ENCODE measurements at places on chromosomes 2 and 18. TPM values are rescaled to one million over a fixed set of nuclear protein-coding genes. Genes with fewer than 3 reads are reported as not detected.

GRCh38 chr2:39881948-39882347 is 102.9 kb upstream of the THUMPD2 start:
- DNase-seq, result no peak

GRCh38 chr2:56227811-56228210 is 44.0 kb downstream of the CCDC85A start:
- no peak for DNase-seq

DNA sequence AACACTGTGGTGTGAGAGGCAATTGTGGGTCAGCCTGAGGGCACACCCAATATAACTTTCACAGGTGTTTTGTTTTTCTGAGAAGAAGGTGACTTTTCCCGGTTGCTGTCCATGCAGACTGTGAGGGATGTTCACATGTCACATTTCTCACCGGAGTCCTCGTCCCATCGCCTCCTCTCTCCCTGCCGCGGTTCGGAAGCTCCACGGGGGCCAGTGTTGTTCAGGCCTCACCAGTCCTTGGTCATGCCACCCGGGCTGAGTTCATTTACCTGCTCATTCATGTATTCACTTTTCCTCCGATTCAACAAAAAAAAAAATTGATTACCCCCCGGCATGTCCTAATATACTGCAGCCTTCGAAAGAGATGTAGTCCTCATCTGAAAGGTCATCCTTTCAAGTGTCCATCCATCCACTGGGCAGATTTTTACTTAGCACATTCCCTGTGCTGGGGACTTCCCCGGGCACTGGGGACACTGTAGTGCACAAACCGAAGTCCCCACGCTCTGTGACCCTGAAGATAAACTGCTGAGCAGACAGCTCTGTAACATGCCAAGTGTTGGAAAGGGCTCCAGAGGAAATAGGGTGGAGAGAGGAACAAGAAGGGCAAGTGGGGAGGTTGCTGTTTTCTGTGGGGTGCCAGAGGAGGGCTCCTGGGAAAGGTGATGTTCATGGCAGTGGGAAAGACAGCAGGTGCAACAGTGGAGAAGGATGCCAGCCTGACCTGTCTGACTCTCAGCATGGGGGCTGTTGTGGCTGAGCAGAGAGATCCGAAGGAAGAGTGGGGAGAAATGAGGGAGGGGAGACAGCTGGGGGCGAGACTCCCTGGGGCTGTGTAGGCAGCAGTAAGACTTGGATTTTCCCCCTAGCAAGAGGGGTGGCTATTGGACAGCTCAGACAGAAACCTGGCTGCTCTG is 22.4 kb downstream of the LRRFIP1 start:
- no peak for DNase-seq

DNA sequence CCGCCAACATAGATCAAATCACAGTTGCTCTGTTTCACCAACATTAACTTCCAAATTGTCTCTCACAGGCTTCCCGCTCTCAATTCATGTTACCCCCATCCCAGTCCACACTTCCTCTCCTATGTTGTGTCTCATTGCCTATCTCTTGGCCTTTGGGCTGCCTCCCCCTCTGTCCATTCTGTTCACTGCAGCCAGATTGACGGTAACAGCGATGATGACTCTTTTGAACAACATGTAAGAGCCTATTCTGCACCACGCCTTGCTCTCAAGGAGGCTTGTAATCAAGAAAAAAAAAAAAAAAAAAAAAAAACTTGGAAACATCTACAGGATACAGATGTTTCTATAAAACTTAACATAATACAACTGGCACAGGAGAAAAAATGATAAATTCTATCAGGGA is 77.3 kb upstream of the RMDN2 start:
- DNase-seq, result no peak

The RNF149 gene
- 26.9 TPM for total RNA-seq

- peak; percentile 60 for DNase-seq
Observed at GRCh38 chr2:234512884-234513669, 16.2 kb upstream of the ARL4C start.

The AMER3 gene
- total RNA-seq, result 20.6 TPM

The CYS1 gene
- not detected for total RNA-seq

- no peak for DNase-seq
Observed at GRCh38 chr2:96389736-96390135, 54.2 kb downstream of the NCAPH start.

- no peak for DNase-seq
Observed at GRCh38 chr18:572091-572830, 7.9 kb upstream of the CETN1 start.

- DNase-seq, result peak; percentile 27
Observed at GRCh38 chr18:28189400-28190239, 12.7 kb upstream of the CDH2 start.

The ANKRD36B gene
- 54.7 TPM for total RNA-seq

GRCh38 chr18:70931942-70932814 is 643.3 kb downstream of the SOCS6 start:
- DNase-seq, result no peak

GRCh38 chr2:108942888-108943287 is 46.1 kb downstream of the EDAR start:
- DNase-seq, result no peak

DNA sequence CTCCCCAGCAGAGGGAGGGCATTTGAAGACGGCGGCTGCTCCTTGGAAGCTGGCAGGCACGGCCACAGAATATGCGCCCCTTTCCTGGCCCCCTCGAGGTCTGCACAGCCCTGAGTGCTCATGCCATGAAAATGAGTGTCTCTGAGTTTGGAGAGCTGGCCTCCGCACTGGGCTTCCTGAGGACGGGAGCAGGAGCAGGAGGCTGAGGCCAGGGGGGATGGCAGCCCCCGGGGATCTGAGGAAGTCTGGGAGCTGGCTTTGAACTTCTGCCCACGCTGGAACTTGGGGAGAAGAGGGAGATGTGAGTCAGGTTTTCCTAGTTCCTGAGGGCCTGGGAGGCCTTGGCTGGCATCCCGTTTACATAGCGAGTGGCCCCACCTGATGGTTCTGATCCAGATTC is 47.0 kb downstream of the RRM2 start:
- no peak for DNase-seq

GRCh38 chr2:150450765-150451164 is 36.7 kb downstream of the RND3 start:
- no peak for DNase-seq

DNA sequence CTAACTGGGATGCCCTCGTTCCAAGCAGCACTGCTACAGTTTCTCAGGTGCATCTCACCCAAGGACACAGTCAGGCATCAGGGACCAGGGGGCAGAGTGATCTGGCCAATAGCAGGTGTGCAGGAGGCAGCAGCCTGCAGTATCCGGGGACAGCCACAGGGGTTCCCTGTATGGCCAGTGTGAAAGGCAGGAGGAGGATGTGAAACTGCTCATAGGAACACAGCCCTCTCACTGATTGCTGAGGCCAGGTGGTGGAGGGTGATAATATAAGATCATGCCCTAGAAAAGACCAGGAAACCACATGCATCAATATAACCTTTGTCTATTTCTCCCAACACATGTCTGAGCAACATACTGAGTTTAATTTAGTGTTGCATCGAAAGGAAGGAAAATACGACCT is 112.7 kb upstream of the TACR1 start:
- peak; percentile 54 for DNase-seq

The L3MBTL4 gene
- 0.32 TPM for total RNA-seq

GRCh38 chr2:173898178-173898668 is 67.0 kb downstream of the SP3 start:
- no peak for DNase-seq

DNA sequence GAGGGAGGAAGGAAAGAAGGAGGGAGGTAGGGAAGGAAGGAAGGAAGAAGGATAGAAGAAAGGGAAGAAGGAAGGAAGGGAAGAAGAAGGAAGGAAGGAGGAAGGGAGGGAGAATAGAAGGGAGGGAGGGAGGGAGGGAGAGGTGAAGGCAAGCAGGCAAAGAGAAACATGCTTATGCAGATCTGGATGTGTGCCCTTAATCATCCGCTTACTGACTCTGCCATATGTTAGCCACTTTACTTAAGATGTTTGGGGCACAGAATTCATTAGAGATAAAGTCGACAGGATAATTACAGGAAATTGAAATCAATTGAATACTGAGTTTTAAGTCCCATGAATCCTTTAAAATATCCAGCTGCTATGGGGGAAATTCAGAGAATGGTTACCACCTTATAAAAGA is 334.2 kb downstream of the GRB14 start:
- DNase-seq, result no peak

GRCh38 chr2:239826786-239827522 is 198.2 kb downstream of the NDUFA10 start:
- no peak for DNase-seq

- DNase-seq, result no peak
Observed at GRCh38 chr2:85723707-85724360, 29.7 kb downstream of the GNLY start.

The UGT1A8 gene
- total RNA-seq, result not detected

DNA sequence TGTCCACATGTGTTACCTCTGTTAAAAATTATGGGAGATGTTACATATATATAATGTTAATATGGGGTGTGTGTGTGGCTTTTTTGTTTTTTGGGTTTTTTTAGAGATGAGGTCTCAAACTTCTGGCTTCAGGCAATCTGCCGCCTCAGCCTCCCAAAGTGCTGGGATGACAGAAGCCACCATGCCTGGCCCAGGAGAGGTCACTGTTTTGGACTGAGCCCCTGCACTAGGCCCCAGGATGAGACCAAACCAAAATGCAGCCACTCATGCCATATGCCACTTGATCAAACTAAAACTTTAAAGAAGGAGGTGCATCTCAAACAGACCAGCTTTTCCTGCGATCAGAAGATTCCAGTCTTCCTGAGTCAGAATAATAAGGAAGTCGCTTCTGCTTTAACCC is 2.5 kb downstream of the ADI1 start:
- DNase-seq, result no peak

DNA sequence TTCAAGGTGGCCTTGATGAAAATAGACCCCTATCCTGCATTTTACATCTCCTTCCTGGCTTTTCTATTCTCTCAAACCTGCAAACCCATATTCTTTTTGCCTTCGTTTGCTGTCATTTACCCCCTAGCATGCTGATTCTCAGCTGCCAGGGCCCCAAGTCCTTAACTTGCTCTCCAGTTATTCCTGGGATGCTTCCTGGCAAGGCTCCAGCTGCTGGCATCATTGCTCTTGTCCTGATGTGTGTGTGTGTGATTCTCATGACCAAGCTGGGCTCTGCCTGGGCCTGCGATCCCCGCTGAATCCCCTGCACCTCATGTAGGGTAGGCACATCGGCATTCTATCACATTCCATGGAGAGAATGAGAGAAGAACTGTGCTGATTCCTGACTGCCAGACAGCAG is 11.9 kb downstream of the NPAS2 start:
- DNase-seq, result no peak

The MYCN gene
- total RNA-seq, result 43.8 TPM

DNA sequence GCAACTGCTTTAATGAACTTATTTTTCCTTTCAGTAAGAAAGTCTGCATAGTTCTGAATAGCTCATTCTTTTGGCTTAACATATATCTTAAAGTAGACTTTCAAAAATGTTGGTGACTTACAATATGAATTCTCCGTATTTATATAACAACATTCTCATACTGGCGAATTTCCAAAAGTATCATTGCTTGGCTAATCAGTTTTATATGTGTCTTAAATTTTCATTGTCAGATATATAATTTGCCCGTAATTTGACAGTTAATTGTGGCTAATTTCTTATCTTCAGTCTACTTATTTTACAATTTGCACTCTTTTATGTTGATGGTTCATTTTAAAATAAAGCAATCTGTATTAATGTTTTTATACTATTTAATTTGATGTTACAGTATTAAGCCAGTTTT is 144.9 kb downstream of the ATP9B start:
- no peak for DNase-seq

GRCh38 chr2:98067160-98067559 is 19.8 kb upstream of the VWA3B start:
- no peak for DNase-seq

GRCh38 chr2:68736086-68736485 is 1.5 kb downstream of the ARHGAP25 start:
- no peak for DNase-seq

The CXCR4 gene
- 215 TPM for total RNA-seq

The PAX8 gene
- 1.4 TPM for total RNA-seq

The DAPL1 gene
- not detected for total RNA-seq

The ELOA2 gene
- not detected for total RNA-seq

The IFT172 gene
- 43.6 TPM for total RNA-seq

- no peak for DNase-seq
Observed at GRCh38 chr18:2091937-2092336, 479.4 kb downstream of the METTL4 start.

DNA sequence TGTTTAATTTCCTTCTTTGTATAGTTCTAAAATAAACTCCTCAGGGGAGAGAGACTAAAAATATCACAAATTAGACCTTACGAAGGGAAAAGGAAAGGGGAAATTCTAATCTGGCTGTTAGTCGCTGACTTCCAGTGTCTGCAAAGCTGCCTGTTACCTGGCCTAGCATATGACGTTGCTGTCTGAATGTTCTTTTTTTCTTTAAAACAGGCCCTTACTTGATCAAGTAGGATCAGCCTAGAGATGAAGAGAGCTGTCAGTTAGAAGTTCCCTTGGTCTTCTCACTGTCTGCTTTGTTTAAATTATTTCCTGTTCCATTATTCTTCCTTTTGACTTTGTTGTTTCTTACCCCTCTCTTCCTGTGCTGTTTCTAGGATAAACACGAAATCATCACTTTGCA is 11.2 kb downstream of the NCK2 start:
- no peak for DNase-seq

DNA sequence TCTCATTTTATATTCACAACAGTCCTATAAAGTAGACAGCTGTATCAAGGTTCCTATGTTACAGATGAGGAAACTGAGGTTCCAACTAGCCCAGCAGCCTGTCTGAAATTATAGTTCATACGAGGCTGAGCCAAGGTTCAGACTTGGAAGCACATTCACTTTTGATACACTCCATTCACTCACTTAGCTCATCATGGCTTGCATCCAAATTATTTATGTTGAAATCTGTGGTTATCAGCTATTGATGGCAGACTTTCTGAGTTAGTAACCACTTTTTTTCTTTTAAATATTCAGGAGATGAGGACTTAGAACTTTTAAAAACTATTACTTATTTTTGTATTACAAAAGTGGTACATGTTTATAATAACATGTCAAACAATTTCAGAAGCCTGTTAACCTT is 188.2 kb downstream of the MTX2 start:
- DNase-seq, result no peak

GRCh38 chr18:42937436-42937835 is 178.0 kb downstream of the RIT2 start:
- DNase-seq, result no peak

- DNase-seq, result no peak
Observed at GRCh38 chr18:9928646-9929259, 14.9 kb downstream of the VAPA start.

DNA sequence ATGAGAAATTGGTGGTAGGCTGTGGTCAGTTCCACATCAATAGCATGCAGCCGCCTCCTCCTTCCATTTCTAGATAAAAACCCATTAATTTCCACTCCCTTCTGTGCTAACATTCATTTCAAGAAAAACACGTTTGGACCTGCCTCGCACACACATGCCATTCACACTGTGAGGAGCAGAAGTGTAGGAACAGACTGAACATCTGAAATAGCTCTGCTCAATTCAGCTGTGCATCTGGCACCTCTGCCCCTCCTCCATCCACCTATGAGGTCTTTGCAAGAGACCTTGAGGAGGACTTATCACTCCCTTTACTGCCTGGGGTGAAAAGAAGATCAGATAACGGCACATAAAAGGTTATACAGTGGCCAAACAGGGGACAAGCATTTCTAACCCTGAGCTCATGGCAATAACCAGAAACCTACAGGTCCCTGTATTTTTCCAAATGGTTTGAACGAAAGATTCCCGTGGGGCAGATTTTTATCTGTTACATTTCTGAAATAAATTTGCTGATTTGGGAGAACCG is 30.8 kb upstream of the LRP2 start:
- DNase-seq, result no peak

GRCh38 chr2:178404368-178404767 is 46.6 kb downstream of the PRKRA start:
- DNase-seq, result peak; percentile 58

- DNase-seq, result no peak
Observed at GRCh38 chr2:241560162-241560882, 1.8 kb downstream of the BOK start.

The TRIM54 gene
- 2.0 TPM for total RNA-seq

All from glutamatergic neuron (in vitro differentiated cells).